ENCODE measurements at places on chromosomes 3 and 15.
A peak's percentile ranks its signal among the peaks of the same experiment; 100 is the strongest.

DNA sequence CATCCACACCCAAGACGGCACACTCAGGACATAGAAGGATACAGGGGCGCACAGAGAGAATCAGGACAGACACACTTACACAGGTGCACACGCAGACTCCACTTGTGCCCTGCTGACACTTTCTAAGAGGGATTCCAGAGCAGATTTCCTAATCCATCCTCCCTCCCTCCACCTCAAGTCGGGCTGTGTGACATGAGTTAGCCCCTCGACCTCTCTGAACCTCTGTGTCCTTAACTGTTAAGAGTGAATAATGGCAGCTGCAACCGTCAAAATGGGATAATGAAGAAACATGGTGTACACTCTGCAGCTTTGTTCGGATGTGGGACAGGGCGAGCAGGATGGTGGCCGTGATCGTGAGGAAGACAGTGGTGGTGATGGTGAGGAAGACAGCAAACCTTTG, 100.1 kb downstream of the CPN2 start:
- DNase-seq, result no peak

GRCh38 chr3:53350652-53351051, 3.3 kb upstream of the DCP1A start:
- DNase-seq, result no peak

GRCh38 chr3:113148284-113148683, 63.1 kb upstream of the BOC start:
- peak; percentile 34 for DNase-seq

GRCh38 chr15:23079766-23080165, 40.4 kb upstream of the TUBGCP5 start:
- DNase-seq, result no peak

DNA sequence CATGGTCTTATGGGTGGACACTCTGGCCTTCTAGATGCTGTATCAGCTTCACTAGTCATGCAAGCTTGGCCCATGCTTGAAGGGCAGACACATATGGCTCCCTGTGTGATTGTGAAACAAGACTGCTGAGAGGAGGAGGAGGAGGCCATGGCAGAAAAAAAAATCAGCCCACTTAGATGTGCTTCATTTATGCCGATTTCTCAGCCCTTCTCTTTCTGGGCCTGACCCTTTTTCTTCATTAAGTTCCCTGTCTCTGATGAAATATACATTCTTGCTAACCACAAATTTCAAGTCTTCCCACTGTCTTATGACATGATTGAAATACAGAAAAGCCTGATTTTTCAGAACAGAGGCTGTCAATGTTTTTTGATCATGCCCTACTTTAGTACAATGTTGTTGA, 213.0 kb upstream of the FEZF2 start:
- no peak for DNase-seq
